HepG2 (cell line): ENCODE measurements at places on chromosomes 13 and 19. TPM values are rescaled to one million over a fixed set of nuclear protein-coding genes. Genes with fewer than 3 reads are reported as not detected.

DNA sequence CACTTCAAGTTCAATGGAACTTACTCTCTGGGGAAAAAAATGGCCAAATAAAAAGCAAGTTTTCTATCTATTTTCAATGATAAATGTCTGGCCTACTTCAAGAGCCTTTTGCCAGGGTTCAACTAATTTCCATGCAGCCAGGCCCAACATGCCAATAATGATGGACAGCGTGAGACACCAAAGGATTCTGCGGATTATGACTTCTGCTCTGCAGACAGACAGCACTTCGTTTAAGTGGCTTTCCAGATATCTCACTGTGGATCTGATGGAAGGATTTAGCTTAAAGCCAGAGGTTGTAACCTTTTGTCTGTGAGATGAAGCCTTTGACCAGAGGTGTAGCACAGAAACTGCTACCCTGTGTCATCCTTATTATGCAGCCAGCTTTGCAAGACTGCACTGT, 614.2 kb downstream of the DCT start:
- no peaks in the 10 kb centered on the region for H3K27me3 ChIP-seq
- no peaks in the 10 kb centered on the region for H3K36me3 ChIP-seq
- H3K4me3 ChIP-seq = no peak overlapping the region
- peaks cover 8% of the 10 kb centered on the region; the same call in 1 of the 2 replicates for H3K4me1 ChIP-seq

DNA sequence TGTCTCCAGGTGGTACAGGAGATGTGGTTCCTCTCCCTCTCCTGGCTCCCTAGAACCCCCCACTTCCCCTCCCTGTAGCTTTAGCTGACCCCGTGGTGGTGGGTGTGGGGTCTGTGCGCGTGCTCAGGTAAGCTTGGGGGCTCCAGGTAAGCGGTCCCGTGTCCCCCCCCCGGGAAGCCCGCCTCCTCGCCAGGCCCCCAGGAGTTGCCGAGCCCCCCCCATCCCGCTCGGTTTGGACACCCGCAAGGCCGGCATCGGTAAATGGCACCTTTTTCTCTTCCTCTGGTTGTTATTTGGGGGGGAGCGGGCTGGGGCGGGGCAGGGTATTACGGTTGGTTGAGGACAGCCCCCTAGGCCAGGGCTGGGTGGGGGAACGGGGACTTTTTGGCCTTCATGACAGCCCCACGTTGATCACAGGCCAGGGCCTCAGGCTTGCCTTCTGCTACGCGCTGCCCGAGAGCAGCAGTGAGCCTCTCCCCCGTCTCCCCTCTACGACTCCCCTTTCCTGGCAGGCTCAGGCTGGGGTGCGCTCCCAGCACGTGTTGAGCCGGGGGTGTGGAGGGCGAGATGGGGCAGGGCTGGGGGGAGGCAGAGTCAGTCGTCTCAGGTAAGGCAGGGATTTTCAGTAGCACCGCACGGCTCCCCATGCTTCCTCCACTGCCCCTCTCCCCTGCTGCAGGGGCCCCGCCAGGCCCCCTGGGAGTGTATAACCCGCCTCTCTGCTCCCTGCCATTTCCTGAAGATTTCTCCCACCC, 10.7 kb upstream of the LIN7B start:
- no peak for DNase-seq
- no peak overlapping the region for H3K4me3 ChIP-seq
- no peaks in the 10 kb centered on the region for H3K27me3 ChIP-seq
- H3K4me1 ChIP-seq = no peaks in the 10 kb centered on the region
- H3K27ac ChIP-seq = no peak overlapping the region

DNA sequence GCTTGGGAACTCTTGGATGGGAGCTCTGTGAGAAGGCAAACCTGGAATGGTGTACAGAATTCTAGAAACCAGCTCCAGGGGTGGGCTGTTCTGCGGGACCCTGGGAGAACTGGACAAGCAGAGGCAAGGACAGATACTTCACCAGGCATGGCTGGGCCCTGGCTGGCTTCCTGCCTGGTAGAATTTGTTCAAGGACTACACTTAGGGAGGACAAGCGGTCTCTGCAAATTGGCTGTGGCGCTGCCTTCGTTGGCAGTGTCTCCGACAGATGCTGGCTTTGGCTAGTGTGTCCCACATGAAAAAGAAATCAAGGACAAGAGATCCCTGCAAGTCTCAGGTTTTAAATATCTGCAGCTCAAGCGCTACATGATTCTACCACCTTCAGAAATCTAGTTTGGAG, 12.4 kb downstream of the CEBPG start:
- H3K27me3 ChIP-seq = no peaks in the 10 kb centered on the region
- H3K36me3 ChIP-seq = peaks cover 30% of the 10 kb centered on the region
- no peak overlapping the region for H3K4me3 ChIP-seq
- H3K27ac ChIP-seq = peak overlapping the region; percentile 22

DNA sequence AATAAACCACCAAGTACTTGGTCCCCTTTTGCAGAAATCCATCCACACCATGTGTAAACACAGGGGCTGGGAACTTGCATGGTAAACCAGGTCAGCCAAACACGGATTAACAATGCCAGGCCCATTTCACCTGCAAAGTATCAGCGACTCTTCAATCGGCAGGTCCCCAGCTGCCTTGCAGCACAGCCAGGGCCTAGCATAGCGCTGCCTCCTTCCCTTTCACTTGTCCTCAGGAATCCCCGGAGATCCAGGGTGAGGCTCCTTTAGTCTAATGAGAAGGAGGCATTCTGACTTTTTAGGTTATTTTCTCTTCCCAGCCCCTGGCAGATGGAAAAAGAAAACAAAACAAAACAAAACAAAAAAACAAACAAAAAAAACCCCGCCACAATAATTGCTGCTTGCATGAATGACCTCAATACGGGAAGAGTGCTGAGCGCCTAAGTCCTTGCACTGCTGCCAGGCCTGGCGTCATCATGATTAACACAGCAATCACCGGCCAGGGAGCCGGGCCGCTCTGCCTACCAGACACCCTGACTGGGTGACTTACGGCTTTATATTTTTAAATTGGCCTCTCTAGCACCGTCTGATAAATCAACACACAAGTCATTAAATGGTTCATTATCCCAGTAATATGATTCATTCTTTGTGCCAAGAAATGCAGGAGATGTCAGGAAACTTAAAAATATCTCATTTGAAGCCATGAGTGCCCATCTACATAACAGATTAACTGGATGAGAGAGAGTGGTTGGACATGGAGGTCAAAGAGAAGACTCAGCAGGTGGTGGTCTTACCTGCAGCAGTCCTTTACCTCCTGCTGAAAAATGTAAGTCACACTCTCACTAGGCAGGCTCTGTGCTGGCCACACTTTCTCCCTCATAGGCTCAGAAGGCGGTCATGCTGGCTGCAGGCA, 692.7 kb downstream of the UQCRFS1 start:
- H3K36me3 ChIP-seq = no peaks in the 10 kb centered on the region
- no peaks in the 10 kb centered on the region for H3K4me1 ChIP-seq
- H3K27ac ChIP-seq = no peak overlapping the region
- no peaks in the 10 kb centered on the region for H3K27me3 ChIP-seq
- no peak for DNase-seq
- no peak overlapping the region for H3K4me3 ChIP-seq

Gene NLRP9
- not detected in 2 replicates for total RNA-seq

- H3K27me3 ChIP-seq = no peaks in the 10 kb centered on the region
- H3K4me1 ChIP-seq = peaks cover 7% of the 10 kb centered on the region
- H3K36me3 ChIP-seq = no peaks in the 10 kb centered on the region
- DNase-seq = no peak
- H3K27ac ChIP-seq = no peak overlapping the region
- no peak overlapping the region for H3K4me3 ChIP-seq
Measured at GRCh38 chr19:14611051-14611450, 28.2 kb downstream of the CLEC17A start.

DNA sequence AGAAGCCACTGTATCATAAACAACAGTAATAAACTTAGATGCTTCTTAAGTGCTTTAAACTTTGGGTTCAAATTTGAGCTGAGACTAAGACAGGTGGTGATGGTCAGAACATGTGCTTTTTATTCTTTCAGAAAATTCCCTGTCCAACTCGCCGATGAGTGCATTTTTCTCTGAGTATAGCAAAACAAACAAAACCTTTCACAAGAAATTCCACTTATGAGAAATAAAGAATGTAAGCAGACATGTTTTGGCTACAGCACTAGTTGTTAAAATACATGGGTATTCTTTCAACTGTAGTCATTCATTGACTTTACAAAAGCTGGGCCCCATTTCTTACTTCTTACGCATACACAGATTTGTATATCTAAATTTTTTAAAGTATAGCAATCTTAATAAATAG, 125.6 kb downstream of the SPRY2 start:
- H3K4me1 ChIP-seq = no peaks in the 10 kb centered on the region
- no peaks in the 10 kb centered on the region for H3K36me3 ChIP-seq
- no peak for DNase-seq
- H3K27me3 ChIP-seq = no peaks in the 10 kb centered on the region

DNA sequence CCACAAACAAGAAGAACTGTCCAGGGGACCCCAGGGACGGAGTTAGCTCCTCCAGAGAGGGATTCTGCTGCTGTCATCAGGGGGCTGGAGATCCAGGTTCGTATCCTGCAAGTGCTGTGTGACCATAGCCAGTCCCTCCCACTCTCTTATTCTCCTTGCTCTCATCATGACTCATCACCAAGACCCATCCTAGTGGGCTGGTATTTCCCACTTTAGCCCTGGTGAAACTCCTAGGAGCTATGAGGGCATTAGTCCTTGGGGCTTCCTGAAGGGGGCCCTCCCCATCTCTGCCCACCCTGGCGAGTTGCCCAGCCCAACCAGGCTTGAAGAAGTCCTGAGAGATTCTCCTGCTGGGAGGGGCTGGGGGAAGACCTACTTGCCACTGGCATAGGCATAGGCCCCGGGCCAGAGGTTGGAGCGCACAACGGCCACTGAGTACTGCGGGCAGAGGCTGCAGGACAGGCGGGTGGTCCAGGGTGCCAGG, 7.5 kb upstream of the DMWD start:
- H3K27me3 ChIP-seq = peaks cover 19% of the 10 kb centered on the region; the same call in 1 of the 3 replicates
- no peak for DNase-seq
- no peak overlapping the region for H3K27ac ChIP-seq
- H3K4me1 ChIP-seq = peaks cover 26% of the 10 kb centered on the region
- H3K4me3 ChIP-seq = no peak overlapping the region

- H3K4me3 ChIP-seq = no peak overlapping the region
- H3K4me1 ChIP-seq = no peaks in the 10 kb centered on the region
- no peaks in the 10 kb centered on the region for H3K27me3 ChIP-seq
- no peaks in the 10 kb centered on the region for H3K36me3 ChIP-seq
- no peak for DNase-seq
Measured at GRCh38 chr19:17435218-17435617, 13.2 kb downstream of the TMEM221 start.

GRCh38 chr19:51810223-51810622, 15.3 kb downstream of the FPR3 start:
- peak; percentile 68 for DNase-seq
- no peaks in the 10 kb centered on the region for H3K27me3 ChIP-seq
- H3K27ac ChIP-seq = no peak overlapping the region
- peaks cover 49% of the 10 kb centered on the region for H3K4me1 ChIP-seq

DNA sequence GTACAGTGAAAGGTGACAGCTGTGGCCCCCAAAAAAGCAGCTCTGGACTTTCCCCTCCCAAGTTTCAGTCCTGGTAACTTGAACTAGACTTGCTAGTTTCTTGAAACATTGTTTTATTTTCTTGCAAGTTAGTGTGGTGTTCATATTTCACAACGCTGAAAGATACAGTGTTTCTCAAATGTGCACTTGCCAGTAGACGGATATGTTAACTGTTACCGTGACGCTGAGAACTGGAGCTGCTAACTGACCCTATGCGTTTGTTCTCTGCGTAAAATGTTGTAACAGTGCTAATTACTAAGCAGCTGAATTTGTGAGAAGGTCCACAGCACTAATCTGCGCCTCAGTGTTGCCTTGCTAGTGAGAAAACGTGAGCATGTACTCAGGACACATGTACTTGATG, 79.6 kb downstream of the GGACT start:
- no peaks in the 10 kb centered on the region for H3K36me3 ChIP-seq
- no peak for DNase-seq
- H3K4me3 ChIP-seq = no peak overlapping the region
- no peaks in the 10 kb centered on the region for H3K27me3 ChIP-seq
- H3K27ac ChIP-seq = no peak overlapping the region
